ENCODE measurements at places on chromosomes 7 and 10. TPM values are rescaled to one million over a fixed set of nuclear protein-coding genes. Genes with fewer than 3 reads are reported as not detected.

Gene TMEM229A
- total RNA-seq, result not detected

Gene CD36
- 288 TPM for total RNA-seq

Gene OR2A12
- total RNA-seq, result not detected

Gene NODAL
- not detected for total RNA-seq

Gene NUTM2E
- total RNA-seq, result not detected

Gene EPDR1
- total RNA-seq, result 2.8 TPM

Gene BBS9
- total RNA-seq, result 7.1 TPM

Gene PDCD11
- 52.0 TPM for total RNA-seq

Gene DOCK4
- 183 TPM for total RNA-seq

Gene UPK3BL1
- 2.3 TPM for total RNA-seq

Gene LRRC17
- total RNA-seq, result 4.1 TPM

Gene NUTM2D
- total RNA-seq, result 1.6 TPM

Gene GALNT17
- total RNA-seq, result not detected

Gene WNT2
- not detected for total RNA-seq

Gene BMPER
- total RNA-seq, result 0.16 TPM

Measured in bladder microvascular endothelial cell (primary cell).